ENCODE measurements at places on chromosomes 11 and 22. TPM values are rescaled to one million over a fixed set of nuclear protein-coding genes. Genes with fewer than 3 reads are reported as not detected.

The CRACR2B gene
- total RNA-seq: 17.9 TPM

The OR10A2 gene
- not detected for total RNA-seq

The SLC25A17 gene
- total RNA-seq: 17.4 TPM

The ZNF215 gene
- total RNA-seq: 1.2 TPM

The ROM1 gene
- total RNA-seq: 9.6 TPM

Data from lung (tissue), 17 donors.